ENCODE measurements at places on chromosomes 2 and 18. TPM values are rescaled to one million over a fixed set of nuclear protein-coding genes. Genes with fewer than 3 reads are reported as not detected.

The SRD5A2 gene
- total RNA-seq, result not detected

The DDX18 gene
- 82.0 TPM for total RNA-seq

The SLC9A2 gene
- total RNA-seq, result 4.1 TPM

The POTEC gene
- not detected for total RNA-seq

The ASB18 gene
- total RNA-seq, result not detected

GRCh38 chr2:73009177-73009839 is 62.2 kb downstream of the SFXN5 start:
- H3K36me3 ChIP-seq, result no peaks in the 10 kb centered on the region
- no peak overlapping the region for H3K27ac ChIP-seq
- no peaks in the 10 kb centered on the region for H3K4me1 ChIP-seq
- DNase-seq, result no peak
- H3K4me3 ChIP-seq, result no peak overlapping the region
- no peaks in the 10 kb centered on the region for H3K27me3 ChIP-seq

DNA sequence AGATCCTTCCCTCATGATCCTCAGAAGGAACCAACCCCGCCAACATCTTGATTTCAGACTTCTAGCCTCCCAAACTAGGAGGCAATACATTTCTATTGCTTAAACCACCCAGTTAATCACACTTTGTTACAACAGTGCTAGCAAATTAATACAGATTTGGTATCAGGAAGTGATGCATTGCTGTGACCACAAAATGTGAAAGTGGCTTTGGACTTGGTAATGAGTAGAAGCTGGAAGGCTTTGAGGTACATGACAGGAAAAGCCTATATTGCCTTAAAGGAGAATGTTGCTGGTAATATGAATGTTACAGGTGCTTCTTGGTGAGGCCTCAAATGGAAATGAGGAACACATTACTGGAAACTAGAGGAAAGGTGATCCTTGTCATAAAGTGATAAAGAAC is 260.3 kb downstream of the SATB2 start:
- H3K36me3 ChIP-seq, result no peaks in the 10 kb centered on the region
- H3K4me1 ChIP-seq, result no peaks in the 10 kb centered on the region
- H3K4me3 ChIP-seq, result no peak overlapping the region
- DNase-seq, result no peak
- no peak overlapping the region for H3K27ac ChIP-seq
- H3K27me3 ChIP-seq, result no peaks in the 10 kb centered on the region

- H3K4me1 ChIP-seq, result no peaks in the 10 kb centered on the region
- DNase-seq, result no peak
- H3K36me3 ChIP-seq, result 0 out of 2 replicates have a peak, but pooled peaks cover 2% of the 10 kb centered on the region
- H3K27ac ChIP-seq, result no peak overlapping the region
These were observed 73.1 kb downstream of the TMEM185B start for GRCh38 chr2:120150040-120150482.

DNA sequence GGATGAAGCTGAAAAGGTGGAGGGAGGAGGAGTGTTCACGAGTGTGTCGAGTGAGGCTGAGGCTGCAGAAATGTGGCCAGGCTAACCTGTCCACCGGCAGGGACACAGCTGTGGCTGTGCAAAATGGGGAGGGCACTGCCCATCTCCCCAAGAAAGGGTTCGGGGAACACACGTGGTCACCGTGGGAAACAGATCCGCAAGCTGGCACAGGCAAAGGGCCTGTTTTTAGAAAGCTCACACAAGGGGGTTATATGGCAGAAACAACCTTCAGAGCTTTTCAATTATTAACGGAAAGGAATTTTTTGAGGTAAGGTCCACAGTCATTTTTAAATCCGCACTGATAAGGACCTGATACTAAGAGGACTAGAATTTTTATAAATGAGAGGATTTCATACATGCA is 35.7 kb downstream of the SH3YL1 start:
- H3K4me1 ChIP-seq, result no peaks in the 10 kb centered on the region
- H3K36me3 ChIP-seq, result no peaks in the 10 kb centered on the region

DNA sequence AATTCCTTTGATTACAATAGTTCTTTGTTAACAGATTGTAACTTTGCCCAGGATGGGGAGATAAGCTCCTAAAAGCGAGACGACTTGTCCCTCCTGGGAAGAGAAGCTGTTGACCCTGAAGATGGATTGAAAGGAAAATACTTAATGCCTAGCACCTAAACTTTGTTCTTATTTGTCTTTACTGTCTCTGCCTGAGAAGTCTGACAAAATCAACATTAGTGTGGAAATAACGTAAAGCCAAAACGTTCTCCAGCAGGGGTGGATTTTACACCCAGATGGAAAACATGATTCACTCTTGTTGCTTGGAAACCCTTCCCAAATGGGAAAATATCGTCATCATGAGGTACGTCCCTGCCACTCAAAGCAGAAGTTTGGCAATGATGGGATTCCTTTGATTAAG is 450.1 kb downstream of the SLC4A3 start:
- H3K4me3 ChIP-seq, result no peak overlapping the region
- no peaks in the 10 kb centered on the region for H3K36me3 ChIP-seq
- no peaks in the 10 kb centered on the region for H3K27me3 ChIP-seq

- no peak for DNase-seq
- peaks cover 14% of the 10 kb centered on the region for H3K27me3 ChIP-seq
- H3K4me1 ChIP-seq, result no peaks in the 10 kb centered on the region
- no peaks in the 10 kb centered on the region for H3K36me3 ChIP-seq
These were observed 2.9 kb downstream of the CTLA4 start for GRCh38 chr2:203870481-203870880.

- H3K27ac ChIP-seq, result no peak overlapping the region
- DNase-seq, result no peak
- H3K27me3 ChIP-seq, result no peaks in the 10 kb centered on the region
- H3K4me1 ChIP-seq, result no peaks in the 10 kb centered on the region
These were observed 55.8 kb downstream of the ICA1L start for GRCh38 chr2:202815548-202816360.

GRCh38 chr18:74146756-74147155 is 878 bp downstream of the FBXO15 start:
- H3K27me3 ChIP-seq, result peaks cover 7% of the 10 kb centered on the region
- no peak for DNase-seq
- H3K36me3 ChIP-seq, result no peaks in the 10 kb centered on the region
- peak overlapping the region; percentile 99 for H3K4me3 ChIP-seq
- H3K4me1 ChIP-seq, result peaks cover 19% of the 10 kb centered on the region
- H3K27ac ChIP-seq, result peak overlapping the region; percentile 100

DNA sequence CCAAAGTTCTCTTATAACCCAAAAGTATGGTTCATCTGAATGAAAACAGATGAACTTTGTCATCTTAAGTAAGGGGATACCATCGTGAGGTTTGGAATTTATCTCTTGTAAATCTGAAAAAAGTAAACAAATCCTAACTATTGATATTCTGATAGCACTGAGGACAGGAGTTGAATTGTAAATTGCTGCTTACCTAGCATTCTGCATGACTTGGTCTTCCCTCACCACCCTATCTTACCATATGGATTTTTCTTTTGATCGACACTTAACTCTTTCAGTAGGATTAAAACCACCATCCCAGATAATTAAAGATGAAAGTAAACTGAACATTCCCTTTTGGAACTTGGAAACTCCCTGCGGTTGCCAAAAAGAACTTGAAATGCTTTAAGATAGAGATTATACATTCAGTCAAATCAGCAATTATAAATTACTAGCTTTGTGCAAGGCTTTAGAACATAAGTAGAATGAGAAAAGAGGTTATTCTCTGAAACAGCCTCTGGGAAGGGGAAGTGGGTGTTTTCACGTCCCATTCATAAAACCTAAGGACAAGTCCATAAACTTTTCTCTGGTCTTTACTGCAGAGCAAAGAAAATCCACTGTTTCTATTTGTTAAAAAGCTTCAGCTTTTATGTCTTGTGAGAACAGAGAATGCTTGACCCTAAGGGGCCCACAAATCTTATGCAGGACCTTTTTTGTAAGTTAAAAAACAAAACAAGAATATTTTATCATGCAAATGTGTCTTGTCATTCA is 49.7 kb upstream of the ZNF397 start:
- no peaks in the 10 kb centered on the region for H3K27me3 ChIP-seq
- H3K4me1 ChIP-seq, result no peaks in the 10 kb centered on the region
- DNase-seq, result no peak
- H3K36me3 ChIP-seq, result no peaks in the 10 kb centered on the region
- H3K4me3 ChIP-seq, result no peak overlapping the region

DNA sequence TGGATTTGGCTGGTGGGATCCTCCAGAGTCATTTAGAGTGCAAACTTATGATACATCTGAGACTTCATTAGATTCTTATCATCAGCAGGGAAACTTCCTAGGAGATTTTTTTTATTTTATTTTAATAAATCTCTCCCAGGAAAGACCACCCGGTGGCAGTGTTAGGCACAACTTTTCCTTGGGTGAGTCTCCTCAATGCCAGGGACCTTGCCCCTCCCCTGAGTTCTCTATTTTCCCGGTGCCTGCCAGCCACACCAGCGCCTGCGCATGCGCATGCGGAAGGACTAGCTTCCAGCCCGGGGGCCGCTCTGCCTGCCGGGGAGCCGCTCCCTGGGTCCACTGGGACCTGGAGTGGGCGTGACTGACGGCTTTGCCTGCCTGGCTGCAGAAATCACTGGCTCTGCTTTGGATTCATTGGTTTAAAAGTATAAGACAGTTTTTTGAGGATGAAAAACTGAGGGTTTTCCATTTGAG is 86.6 kb downstream of the TMEM182 start:
- H3K4me3 ChIP-seq, result no peak overlapping the region
- no peaks in the 10 kb centered on the region for H3K27me3 ChIP-seq
- DNase-seq, result no peak
- H3K27ac ChIP-seq, result no peak overlapping the region

DNA sequence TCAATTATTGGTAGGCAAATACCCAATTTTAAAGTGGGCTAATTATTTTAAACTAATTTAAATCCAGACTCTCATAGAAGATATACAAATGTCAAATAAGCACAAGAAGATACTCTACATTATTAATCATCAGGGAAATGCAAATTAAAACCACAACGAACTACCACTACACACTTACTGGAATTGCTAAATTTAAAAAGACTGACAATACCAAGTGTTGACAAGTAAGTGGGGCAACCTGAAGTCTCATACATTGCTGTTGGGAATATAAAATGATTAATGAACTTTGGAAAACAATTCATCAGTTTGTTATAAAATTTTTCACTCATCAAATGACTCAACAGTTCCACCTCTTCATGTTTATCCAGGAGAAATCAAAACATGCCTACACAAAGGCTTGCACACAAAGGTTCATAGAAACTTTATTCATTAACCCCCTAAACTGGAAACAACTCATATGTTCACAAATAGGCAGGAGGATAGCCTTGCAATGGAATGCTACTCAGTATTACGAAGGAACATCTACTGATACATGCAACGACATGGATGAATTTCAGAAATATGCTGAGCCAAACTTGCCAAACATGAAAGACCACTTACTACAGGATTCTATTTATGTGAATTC is 120.8 kb downstream of the MCFD2 start:
- H3K27me3 ChIP-seq, result no peaks in the 10 kb centered on the region
- no peak overlapping the region for H3K27ac ChIP-seq
- no peaks in the 10 kb centered on the region for H3K4me1 ChIP-seq
- no peak for DNase-seq
- H3K4me3 ChIP-seq, result no peak overlapping the region

- peak overlapping the region; percentile 80 for H3K27ac ChIP-seq
- H3K4me3 ChIP-seq, result peak overlapping the region; percentile 63
- H3K36me3 ChIP-seq, result peaks cover 3% of the 10 kb centered on the region
- H3K27me3 ChIP-seq, result no peaks in the 10 kb centered on the region
- peak; percentile 18 for DNase-seq
These were observed 1.3 kb upstream of the SMAD2 start for GRCh38 chr18:47931718-47932103.

GRCh38 chr2:220641137-220641536 is 931.0 kb downstream of the EPHA4 start:
- no peak overlapping the region for H3K4me3 ChIP-seq
- no peaks in the 10 kb centered on the region for H3K36me3 ChIP-seq
- H3K4me1 ChIP-seq, result no peaks in the 10 kb centered on the region
- no peaks in the 10 kb centered on the region for H3K27me3 ChIP-seq
- no peak for DNase-seq
- H3K27ac ChIP-seq, result no peak overlapping the region

DNA sequence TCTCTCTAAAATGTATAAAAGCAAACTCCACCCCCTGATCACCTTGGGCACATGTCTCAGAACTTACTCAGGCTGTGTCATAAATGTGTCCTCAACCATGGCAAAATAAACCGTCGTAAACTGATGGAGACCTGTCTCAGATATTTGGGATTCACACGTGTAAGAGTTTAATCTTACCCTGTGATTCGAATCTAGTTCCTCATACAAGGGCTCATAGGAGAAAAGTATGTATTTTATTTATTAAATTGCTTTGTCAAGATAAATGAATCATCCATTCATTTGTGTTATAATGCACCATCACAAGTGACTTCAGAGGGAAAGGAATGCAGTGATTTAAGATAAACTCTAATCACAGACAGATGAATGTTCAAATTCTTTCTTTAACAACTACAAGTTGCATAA is 712.5 kb upstream of the LRATD1 start:
- no peaks in the 10 kb centered on the region for H3K4me1 ChIP-seq
- H3K27ac ChIP-seq, result no peak overlapping the region
- no peaks in the 10 kb centered on the region for H3K36me3 ChIP-seq
- H3K4me3 ChIP-seq, result no peak overlapping the region
- no peaks in the 10 kb centered on the region for H3K27me3 ChIP-seq

DNA sequence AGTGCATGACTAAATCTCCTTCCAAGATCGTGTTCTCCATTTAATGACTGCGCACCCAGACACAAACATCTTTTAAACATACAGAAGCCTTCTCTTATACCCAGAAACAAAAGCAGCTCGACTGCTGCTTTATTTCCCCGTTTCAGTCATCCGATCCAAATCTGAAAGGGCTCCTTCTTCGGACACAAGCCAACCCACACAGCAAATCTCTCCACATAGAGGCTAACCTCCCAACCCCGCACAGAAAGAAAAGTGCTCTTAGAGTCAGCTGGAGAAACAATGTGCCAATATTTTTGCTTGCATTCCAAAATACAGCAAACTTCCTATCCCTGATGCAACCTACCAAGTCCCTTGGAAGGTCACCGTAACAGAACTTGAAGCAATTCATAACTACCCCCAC is 29.1 kb downstream of the GAREM1 start:
- no peaks in the 10 kb centered on the region for H3K36me3 ChIP-seq
- no peak for DNase-seq
- H3K4me3 ChIP-seq, result no peak overlapping the region
- no peaks in the 10 kb centered on the region for H3K4me1 ChIP-seq

DNA sequence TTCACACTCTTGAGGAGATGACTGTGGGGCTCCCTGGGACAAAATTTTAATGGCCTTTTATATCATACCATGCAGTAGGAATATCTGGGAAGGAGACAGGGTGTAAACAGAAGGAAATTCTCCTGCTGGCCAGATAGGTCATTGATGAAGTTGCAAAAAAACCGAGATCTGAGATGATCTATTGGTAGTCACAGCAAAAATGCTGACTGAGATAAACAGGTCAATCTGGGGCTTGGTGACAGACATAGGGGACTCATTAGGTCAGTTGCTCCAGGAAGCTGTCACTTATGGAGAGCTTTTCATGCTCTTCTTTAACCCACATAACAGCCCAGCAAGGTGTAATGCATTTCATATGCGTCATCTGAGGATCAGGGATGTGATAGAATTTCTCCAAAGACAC is 2.6 kb upstream of the IL36A start:
- no peak overlapping the region for H3K4me3 ChIP-seq
- no peaks in the 10 kb centered on the region for H3K36me3 ChIP-seq
- no peak overlapping the region for H3K27ac ChIP-seq
- no peaks in the 10 kb centered on the region for H3K27me3 ChIP-seq
